Stimulated activated CD8-positive, alpha-beta memory T cell treated with anti-CD3 and anti-CD28 coated beads, Interleukin-2, amount 100 ng/mL, for 1 hour (primary cell): ENCODE measurements at places on chromosomes 6 and 20.
A peak's percentile ranks its signal among the peaks of the same experiment; 100 is the strongest.

DNA sequence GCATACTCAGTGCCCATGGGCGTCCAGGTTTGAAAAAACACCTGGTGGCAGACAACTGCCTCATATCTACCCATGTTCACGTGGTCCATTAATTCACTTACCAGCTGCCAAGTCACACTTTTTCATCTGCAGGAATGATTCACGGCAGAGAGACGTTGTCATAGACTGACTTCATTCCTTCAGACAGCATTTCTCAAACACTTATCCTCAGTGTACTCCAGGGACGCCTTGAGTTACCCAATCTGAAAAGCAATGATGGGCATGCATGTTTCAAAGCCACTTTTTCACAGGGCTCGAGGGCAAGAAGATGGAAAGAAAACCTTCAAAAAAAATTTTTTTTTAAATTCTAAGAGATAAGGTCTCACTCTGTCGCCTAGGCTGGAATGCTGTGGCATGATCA is 6.0 kb downstream of the MMP24OS start:
- DNase-seq = no peak

- no peak for DNase-seq
Measured at GRCh38 chr6:3808759-3809514, 40.2 kb upstream of the FAM50B start.

- no peak for DNase-seq
Measured at GRCh38 chr6:6414931-6415330, 94.5 kb upstream of the F13A1 start.

DNA sequence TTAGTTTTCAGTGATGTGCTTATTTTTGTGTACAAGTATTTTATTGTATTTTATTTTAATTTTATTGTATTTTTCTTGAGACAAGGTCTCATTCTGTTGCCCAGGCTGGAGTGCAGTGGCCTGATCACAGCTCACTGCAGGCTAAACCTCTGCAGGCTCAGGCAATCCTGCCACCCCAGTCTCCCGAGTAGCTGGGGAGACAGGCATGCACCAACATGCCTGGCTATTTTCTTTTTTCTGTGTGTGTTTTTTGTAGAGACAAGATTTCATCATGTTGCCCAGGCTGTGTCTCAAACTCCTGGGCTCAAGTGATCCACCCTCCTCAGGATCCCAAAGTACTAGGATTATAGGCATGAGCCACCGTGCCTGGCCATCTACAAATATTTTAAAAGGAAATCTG is 146.3 kb downstream of the MANEA start:
- DNase-seq = no peak

DNA sequence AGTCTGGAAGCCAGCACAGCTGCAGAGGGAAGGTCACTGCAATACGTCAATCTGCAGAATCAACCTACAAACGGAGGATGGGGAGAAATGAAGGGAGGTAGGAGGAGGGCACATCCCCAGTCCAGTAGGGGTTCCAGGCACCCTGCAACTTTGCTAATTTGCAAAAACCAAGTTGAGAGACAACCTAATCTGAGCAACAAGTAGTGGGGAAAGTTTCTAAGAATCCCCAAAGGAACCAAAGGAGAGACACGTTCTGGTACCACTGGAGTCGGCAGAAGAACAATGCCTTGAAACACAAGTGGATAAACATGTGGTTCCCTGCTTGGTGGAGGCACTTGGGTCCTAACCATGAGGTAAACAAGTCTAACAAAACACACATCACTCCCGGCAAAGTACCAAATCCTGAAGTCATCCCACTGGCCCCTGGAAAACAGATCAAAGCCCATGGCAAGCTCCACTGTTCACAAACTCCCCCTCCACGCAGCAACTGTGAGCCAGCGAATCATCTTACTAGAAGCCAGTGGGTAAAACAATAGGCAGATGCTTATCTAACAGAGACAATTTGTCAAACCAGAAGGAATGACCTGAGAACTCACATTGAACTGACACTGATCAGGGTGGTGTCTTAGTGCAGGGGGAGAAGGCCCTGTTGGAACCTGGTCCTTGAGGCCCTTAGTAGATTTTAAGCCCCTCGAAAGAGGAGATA is 4.7 kb downstream of the MRPS18A start:
- DNase-seq = no peak

- no peak for DNase-seq
Measured at GRCh38 chr6:22240025-22240424, 56.8 kb downstream of the PRL start.

- no peak for DNase-seq
Measured at GRCh38 chr6:148507774-148508173, 165.1 kb downstream of the SASH1 start.

- no peak for DNase-seq
Measured at GRCh38 chr20:7178004-7178403, 410.5 kb downstream of the BMP2 start.

- DNase-seq = no peak
Measured at GRCh38 chr6:163960128-163960527, 545.6 kb downstream of the QKI start.

DNA sequence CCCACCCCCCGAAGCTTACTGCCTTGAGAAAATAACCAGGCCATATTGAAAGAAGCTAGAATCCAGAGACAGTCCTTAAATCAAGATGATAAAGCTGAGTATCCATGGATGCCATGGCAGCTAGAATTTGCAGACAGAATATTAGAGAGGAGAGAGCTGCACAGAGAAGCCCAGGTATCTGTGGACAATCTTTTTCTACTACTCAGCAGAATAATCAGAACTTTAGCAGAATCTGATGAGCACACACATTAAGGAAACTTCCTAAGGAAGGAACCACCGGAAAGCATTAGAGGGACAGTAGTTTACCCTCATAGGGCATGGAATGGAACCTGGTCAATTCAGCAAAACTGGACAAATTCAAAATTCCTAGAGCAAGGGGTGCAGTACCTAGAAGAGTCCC is 1001.7 kb downstream of the HACE1 start:
- no peak for DNase-seq

DNA sequence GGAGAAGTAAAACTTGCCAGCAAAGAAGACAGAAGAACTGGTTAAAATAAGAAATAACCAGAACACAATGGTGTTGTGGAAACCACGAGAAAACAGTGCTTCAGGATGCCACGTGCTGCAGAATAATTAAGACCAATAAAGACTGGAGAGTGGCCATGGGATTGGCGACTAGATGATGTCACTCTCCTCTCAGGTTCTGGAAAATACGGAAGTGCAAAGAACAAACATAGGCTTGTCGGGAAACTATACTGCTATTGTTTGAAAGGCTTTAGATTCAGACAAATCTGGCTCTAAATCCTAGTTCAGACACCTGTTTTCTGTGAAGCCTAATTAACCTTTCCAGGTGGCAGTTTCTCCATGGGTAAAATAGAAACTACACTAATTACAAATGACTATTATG is 138.4 kb upstream of the STXBP5 start:
- no peak for DNase-seq

DNA sequence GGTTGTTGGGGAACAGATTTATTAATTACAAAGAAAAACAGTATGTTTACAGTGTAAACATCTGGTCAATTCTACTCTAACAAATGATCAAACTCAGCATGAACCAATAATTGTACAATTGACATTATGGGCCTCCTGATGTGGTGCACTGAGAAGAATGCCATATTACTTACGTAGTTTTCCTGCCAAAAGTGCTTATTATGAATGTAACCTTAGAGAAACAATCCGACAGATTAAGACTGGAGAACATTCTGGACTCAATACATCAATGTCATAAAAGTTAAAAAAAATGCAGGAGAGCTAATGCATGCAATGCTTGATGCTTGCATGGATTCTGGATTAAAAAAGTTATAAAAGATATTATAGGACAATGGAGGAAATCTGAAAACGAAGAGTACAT is 69.0 kb downstream of the LYRM4 start:
- DNase-seq = no peak

DNA sequence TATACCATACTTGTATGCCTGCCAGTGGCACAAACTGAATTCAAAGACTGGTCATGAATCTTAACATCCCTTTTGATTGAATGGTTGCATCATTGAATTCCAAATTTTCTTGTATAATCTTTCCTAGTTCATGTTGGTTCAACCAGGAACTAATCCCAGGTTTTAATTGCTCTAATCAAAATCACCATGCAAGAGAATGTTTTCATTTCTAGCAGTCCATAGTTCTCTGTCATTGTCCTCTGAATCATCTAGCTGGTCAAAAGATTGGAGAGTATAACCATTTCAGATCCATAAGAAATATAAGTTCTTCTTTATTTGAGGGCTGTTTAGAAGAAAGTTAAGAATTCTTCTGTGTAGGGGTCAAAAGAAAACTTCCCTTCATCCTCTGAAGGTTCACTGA is 57.2 kb downstream of the ZNF292 start:
- DNase-seq = no peak

GRCh38 chr6:22236626-22237414 is 60.0 kb downstream of the PRL start:
- no peak for DNase-seq

DNA sequence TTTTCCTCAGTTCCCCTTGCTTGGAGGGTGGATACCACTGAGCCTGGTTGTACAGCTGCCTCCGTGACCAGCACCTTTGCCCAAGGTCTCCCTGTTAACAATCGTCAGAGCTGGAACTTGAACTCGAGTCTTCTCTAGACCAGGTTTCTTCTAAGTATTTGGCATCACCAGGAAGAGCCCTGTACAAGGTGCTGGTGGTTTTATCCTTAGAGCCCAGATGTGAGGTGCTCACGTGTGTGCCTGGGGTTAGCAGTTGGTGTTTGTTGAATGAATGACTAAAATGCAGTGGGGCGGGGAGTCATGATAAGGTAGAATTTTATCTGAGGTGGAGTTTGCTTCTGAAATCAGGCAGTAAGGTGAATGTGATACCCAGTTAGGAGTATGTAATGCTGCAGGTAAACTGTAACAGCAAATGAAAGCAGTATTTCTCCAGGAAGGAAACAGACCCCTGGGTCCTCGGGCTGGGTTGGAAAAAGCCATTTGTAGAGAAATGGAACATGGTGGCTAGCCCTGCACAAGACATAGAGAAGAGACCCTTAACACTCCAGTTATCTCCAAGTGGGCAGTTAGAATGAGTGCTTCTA is 3.1 kb downstream of the DNAJC5 start:
- DNase-seq = no peak

- DNase-seq = no peak
Measured at GRCh38 chr6:121297694-121298093, 36.6 kb downstream of the TBC1D32 start.

DNA sequence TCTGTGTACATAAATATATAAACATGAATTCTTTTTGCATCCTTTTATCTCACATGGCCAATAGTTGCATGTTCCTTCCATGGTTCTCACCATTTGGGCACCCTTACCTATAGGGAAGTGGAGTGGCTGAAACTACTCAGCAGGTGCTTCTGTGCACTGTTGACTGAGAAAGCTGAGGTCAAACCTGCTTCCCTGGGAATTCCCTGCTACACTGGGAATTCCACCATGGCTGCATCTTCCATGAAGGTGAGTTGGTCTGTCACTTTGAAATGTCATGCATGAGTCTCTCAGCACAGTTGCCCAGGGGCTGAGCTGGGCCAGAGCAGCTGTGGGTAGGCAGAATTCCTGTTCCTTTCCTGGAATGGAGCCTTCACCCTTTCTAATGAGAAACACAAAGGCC is 193.8 kb upstream of the PRSS16 start:
- no peak for DNase-seq

- DNase-seq = peak; percentile 48
Measured at GRCh38 chr20:32539817-32540675, 45.1 kb downstream of the NOL4L start.

GRCh38 chr20:32358883-32359632 is 927 bp downstream of the ASXL1 start:
- DNase-seq = peak; percentile 51

DNA sequence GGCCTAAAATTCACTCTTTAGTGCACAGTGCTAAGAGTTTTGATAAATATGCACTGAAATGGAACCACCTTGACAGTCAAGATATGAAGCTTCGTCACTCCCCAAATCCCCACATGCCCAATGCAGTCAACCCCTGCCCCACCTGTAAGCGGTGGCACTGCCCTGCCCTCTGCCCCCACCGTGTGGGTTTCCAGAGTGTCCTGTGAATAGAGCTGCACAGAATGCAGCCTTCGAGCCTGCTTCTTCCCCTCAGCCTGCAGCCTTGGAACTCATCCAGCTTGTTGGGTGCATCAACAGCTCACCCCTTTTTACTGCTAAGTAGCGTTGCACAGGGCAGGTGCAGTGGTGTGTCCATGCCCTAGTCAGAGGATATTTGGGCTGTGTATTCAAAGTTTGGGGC is 216.3 kb downstream of the SYNDIG1 start:
- no peak for DNase-seq

DNA sequence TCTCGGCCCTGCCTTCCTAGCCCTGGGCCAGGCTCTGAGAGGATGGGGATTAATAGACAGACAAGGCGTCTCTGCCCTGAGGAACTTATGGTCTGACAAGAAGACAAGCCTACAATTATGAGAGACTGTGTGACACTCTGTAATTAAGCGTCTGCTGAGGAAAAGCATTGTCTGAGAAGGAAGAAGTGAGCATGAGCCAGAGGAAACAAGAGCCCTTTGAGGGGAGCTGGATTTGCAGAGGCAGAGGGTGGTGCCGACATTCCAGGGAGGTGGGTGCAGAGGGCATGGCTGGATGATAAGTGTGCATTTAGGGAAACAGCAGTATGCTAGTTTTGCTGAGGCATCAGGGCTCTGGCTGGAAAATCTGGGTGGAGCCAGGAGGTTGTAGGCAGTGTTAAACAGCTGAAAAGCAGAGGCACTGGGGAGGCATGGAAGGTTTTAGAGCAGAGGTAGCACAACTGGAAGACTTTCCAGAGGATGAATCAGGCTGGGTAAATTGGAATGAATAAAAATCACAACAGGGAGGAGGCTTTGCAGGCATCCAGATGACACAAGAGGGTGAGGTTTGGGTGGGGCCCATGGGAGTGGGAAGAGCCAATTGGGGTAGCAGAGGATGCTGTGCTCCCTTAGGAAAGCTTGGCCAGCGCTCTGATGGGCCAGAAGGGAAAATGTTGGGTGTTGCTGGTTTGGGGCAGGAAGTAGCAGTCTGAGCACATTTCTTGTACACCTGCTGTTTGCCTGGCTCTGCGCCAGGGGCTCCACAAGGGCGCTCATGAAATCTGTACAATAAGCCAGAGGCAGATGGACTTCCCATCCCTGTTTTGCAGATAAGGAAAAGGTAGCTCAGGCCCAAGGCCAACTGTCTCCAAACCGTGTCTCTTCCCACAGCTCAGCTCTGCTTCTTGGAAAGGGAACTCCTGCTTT is 74.0 kb upstream of the MYL9 start:
- no peak for DNase-seq

GRCh38 chr6:89597988-89598387 is 40.6 kb downstream of the LYRM2 start:
- no peak for DNase-seq

GRCh38 chr20:5357946-5358345 is 41.2 kb upstream of the PROKR2 start:
- DNase-seq = no peak
